ENCODE measurements at places on chromosomes 11 and 22.

- no peak for DNase-seq
Measured at GRCh38 chr22:45064313-45065278, 54.8 kb upstream of the PHF21B start.

DNA sequence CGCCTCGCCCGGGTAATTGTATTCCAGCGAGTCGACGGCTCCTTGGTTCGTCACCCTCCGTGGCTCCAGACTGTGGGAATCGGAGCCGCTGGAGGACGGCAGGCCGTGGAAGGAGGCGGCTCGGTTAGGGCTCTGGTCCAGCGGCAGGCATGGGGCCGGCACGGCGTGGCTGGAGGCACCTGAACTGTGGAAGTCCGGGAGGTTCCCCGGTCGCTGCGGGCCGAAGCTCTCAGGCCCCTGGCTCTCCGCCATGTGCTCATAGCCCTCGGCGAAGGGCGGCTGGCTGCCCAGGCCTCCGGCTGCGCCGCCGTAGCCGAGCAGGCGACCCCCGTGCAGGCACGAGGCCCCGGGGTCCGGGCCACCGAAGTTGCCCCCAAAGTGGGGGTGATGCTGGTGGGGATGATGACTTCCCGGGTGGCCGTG lies 1.7 kb downstream of the MN1 start:
- DNase-seq, result no peak

GRCh38 chr11:44005063-44005701 lies 42.6 kb upstream of the ACCSL start:
- DNase-seq, result no peak

- DNase-seq, result no peak
Measured at GRCh38 chr22:24165673-24166072, 15.6 kb upstream of the SUSD2 start.

GRCh38 chr11:27118371-27118770 lies 77.8 kb downstream of the BBOX1 start:
- no peak for DNase-seq

Measured in stimulated activated CD4-positive, alpha-beta T cell treated with anti-CD3 and anti-CD28 coated beads, TNF-alpha, amount 100 ng/mL, for 1 hour (primary cell).